Effector CD8-positive, alpha-beta T cell (primary cell): ENCODE measurements at places on chromosomes 13 and 19.
A peak's percentile ranks its signal among the peaks of the same experiment; 100 is the strongest.

DNA sequence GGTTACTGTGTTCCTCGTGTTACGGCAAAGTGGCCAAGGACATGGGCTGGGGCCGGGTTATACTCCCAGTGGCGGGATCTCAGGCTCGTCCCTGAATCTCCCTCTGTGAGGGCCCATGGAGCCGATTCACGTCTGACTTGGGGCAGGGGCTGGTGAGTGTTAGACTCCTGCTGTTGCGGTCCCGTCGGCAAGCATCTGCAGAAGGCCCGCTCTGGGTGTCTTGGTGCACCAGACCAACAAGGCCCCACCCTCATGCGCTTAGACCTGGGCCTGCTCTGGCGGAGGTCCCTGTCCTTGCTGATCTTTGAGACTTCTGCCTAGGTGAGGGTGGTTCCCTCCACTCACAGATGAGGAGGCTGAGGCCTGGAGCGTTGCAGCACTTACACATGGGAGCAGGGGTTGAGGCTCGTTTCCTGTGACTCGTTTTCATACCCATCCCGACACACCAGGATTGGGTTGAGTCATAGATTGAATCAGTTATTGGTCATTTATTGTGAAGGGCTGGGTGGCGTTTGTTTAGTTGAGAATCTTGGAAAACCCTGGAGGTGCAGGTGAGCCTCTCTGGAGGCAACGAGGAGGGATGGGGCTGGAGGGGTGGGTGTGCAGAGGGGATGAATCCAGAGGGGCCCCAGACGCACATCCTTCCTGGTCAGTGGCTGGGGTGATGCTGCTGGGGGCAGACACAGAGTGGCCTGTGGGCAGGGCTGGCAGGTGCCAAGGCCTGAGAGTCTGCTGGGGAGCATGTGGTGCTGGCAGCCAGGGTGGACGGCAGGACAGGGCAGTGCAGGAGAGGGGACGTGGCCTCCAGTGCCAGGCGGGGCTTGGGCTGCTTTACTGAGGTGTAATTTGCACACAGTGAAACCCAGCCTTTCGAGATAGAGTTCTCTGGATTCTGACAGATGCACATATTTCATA, 4.6 kb downstream of the EPN1 start:
- no peak for DNase-seq

DNA sequence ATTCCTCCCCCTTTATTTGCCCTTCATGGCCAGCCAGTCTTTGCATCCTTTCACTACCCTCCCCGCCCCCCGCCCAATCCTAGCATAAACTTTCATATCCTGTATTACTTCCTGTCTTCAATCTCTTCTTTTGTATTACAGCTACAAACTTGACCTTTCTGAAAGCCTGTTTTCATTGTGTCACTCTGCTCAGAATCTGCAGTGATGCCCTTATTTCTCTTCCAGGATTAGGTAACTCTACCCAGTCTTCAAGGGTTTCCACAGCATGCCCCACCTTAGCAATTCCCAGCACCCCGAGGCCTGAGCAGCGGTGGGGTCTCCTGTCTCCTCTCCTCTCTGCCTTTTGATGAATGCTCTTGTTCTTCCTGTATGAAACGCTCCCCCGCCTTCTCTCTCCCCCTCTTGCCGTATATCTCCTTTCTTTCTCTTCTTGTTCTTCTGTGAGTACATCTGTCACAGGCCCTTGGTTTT, 145.6 kb downstream of the SHISA2 start:
- no peak for DNase-seq

DNA sequence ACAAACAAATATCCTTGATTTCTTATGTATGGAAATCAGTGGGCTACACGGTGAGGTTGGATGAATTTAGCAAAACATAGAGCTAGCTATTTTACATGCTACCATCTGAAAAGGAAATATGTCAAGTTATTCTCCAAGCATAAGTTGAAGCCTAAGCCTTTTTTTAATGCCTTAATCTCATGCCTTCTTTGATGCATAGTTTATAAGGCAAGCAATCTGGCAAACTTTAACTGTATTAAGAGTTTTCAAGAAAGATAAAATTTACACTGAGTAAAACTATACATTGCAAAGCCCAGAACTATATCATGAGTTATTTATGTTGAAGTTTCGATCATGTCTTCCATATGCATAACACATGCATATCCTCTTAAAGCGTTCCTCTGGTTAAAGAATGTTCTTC, 85.0 kb upstream of the ATXN8OS start:
- no peak for DNase-seq

DNA sequence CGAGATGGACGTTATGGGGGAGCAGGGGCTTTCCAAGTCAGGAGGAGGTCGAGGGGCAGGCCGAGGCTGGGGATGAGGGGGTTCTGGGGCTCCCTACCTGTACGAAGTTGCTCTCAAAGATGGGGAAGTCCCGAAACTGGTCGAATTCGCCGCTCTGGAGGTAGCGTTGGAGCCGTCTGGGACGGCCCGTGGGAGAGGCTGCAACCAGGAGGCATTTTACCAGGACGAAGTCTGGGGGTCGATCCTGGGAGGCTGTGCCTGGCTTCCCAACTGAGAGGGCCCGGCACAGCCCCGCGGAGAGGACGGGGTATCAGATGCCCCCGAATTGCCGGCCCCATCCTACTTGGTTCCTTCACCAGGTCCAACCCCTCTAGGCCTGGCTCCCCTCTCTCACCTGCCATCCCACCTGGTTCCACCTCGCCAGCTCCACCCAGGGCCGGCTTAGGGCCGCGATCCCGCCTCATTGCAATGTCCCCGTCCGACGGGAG, 527 bp upstream of the EMC10 start:
- no peak for DNase-seq

GRCh38 chr13:111897846-111898215, 169.1 kb upstream of the SOX1 start:
- DNase-seq: no peak

DNA sequence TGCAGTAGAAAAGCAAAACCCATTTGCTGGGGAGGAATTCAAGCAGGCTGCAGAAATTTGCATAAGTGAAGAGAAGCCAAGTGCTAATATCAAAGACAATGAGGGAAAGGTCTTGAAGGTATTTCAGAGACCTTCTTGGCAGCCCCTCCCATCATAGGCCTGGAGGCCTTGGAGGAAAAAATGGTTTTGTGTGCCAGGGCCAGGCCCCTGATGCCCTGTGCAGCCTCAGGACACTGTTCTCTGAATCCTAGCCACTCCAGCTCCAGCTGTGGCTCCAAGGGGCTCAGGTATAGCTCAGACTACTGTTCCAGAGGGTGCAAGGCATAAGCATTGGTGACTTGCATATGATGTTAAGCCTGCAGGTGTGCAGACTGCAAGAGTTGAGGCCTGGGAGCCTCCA, 463.2 kb upstream of the ATXN8OS start:
- DNase-seq: no peak

- peak; percentile 49 for DNase-seq
Observed at GRCh38 chr19:32570081-32570785, 10.8 kb upstream of the PDCD5 start.

DNA sequence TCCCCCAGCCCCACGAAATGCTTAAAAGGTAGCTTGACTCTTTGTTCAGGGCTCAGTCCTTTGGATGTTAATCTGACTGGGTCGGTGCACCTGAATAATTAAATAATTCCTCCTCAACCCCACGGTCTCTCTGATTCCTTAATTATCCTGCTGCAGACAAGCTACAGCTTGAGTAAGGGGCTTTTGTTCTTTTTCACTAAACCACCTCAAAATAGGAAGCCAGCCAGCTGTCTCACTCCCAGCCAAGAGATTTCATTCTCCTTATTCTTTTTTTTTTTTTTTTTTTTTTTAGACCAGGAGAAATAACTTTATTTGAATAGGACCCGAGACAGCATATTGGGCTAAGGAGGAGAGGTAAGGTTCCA, 7.9 kb upstream of the FCGBP start:
- DNase-seq: no peak

DNA sequence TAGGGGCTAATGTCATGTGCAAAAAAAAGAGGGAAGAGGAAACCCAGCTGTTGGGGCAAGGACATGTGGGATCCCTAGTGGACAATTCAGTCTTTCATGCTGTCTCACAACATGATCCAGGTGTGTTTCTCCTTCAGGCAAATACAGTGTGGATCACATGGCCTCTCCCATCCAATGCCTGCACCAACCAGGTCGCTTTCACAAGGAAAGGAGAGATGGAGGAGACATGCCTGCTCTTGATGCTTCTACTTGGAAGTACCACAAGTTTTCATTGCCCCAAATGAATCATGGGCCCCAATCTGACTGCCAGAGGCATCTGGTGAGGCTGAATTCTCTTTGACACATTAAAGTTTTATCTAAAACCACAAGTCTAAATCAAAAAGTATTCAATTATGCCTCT, 82.1 kb downstream of the DLEU7 start:
- no peak for DNase-seq

DNA sequence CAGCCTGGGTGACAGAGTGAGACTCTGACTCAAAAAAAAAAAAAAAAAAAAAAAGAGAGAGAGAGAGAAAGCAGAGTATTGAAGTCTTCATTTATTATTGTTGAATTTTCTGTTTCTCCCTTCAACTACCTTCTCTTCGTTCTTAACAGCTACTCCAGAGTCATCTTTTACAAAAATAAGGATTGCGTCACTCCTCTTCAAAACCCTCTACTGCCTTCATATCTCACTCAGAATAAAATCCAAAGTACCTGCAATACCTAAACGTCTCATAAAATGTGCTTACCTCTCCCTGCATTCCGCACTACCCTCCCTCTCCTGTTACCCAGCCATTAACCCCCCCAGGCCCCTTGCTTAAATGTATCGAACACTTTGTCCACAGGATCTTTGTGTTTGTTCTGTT, 17.4 kb upstream of the RPL21 start:
- no peak for DNase-seq

- no peak for DNase-seq
Observed at GRCh38 chr13:40148101-40148500, 492.6 kb downstream of the COG6 start.

DNA sequence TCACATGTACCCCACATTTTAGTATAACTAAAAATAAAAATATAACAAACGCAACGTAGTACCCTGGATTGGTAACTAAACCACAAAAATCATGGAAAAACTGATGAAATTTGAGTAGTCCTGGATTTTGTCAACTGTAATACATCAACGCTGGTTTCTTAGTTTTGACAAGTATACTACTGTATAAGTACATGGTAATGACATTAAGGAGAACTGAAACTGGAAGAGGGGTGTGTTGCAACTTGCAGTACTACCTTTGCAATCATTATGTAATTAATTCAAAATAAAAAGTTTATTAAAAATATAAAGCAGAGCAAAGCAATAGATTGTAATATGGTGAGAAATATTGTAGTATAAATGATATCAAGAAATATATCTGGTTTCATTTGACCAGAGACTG, 1158.0 kb upstream of the SPRY2 start:
- no peak for DNase-seq

GRCh38 chr19:5492635-5493409, 37.6 kb downstream of the ZNRF4 start:
- no peak for DNase-seq

- no peak for DNase-seq
Observed at GRCh38 chr13:34351134-34351533, 533.2 kb downstream of the RFC3 start.

DNA sequence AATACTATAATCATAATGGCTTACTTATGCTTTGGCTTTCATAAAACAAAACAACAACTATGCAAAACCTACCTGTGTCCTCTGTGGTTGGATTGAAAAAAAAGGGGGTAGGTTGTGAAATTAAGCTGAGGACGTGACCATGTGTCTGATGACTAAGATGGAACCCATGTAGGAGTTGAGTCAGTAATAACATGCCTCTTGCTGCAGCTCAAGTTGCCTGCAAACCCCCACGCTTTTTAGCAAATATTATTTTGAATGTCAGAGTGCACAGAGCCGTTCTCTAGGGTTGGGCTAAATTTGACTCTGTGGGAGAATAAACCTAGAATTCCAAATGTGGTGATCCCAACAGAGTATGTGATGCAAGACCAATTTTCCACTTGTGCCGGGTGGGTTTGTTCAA, 209.3 kb downstream of the KCNRG start:
- DNase-seq: no peak

DNA sequence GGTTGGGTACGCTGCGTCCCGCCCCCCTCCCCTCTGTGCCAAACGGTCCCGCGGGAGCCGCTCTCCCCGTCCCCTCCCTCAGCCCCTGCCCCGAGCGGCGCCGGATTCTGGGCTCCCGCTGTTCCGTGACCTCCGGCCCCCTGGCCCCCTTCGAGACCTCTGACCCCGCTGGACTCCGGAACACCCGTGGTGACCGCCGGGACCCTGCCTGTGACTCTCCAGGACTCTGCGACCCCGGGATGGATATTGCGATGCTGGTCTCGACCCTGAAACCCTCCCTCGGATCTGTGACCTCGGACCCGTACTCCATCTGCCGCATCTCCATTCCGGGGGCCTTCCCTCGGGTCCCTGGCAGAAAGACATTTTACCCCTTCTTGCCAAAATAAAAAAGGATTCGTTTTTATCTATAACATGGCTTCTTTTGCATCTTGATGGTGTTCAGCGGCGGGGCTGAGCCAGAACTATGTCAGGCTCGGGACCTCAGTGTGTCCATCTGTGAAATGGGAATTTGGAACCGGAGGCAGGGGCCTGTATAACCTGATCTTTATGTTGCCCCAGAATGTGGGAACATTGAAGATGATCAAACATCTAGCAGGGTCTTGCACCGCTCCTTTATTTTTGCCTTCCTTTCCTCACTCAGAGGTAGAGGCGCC, 654 bp upstream of the MEGF8 start:
- DNase-seq: no peak

DNA sequence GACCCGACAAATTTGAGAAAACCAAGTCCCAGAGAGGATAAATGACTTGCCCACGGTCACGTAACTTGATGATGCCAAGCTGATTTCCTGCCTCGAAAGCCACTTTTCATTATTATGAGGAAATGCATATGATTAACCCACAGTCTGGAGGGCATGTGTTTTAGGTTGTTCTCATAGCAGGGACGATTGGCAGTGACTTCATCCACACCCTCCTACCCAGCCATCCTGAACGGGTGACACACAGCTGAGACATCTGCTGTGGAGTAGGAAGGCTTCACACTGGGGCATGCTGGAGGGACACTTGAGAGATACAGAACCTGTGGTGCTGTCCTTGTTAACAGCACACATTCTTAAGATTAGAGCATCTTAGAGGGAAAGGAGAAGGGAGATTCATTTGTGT, 65.4 kb upstream of the WDFY2 start:
- DNase-seq: no peak

- no peak for DNase-seq
Observed at GRCh38 chr13:32140109-32140508, 108.5 kb downstream of the FRY start.
